ENCODE measurements at places on chromosomes 1 and 21. TPM values are rescaled to one million over a fixed set of nuclear protein-coding genes. Genes with fewer than 3 reads are reported as not detected.

CFHR4 gene
- not detected for total RNA-seq

- no peaks in the 10 kb centered on the region for H3K4me1 ChIP-seq
- no peak overlapping the region for H3K4me3 ChIP-seq
- H3K36me3 ChIP-seq, result no peaks in the 10 kb centered on the region
- H3K27ac ChIP-seq, result no peak overlapping the region
- no peaks in the 10 kb centered on the region for H3K27me3 ChIP-seq
- DNase-seq, result no peak
These were observed 185.8 kb downstream of the HS2ST1 start for GRCh38 chr1:87100271-87100670.

UAP1 gene
- total RNA-seq, result 19.2 TPM

PTCH2 gene
- 0.23 TPM for total RNA-seq

All from heart left ventricle (tissue), 16 donors.